ENCODE measurements at places on chromosomes 1 and 21.
A peak's percentile ranks its signal among the peaks of the same experiment; 100 is the strongest.

DNA sequence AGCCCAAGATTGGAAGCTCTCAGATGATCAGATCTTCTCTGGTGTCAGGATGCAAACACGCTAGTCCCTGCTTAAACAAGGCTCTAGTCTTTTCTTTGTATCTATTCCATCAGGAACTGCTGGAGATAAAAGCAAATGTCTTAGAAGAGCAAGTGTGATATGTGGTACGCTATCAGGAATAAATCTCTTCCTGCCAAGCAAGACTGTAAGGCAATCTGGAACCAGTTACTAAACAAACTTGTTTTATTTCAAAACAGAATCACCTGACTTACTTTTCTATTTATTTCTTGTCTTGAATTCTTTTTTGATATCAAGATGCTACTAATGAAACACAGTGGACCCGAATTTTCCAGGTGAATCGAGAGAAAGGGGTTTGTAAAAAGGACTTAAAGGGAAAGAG lies 139.9 kb upstream of the ZNF644 start:
- no peak for DNase-seq

- no peak for DNase-seq
Measured at GRCh38 chr1:198849093-198849492, 210.3 kb downstream of the PTPRC start.

DNA sequence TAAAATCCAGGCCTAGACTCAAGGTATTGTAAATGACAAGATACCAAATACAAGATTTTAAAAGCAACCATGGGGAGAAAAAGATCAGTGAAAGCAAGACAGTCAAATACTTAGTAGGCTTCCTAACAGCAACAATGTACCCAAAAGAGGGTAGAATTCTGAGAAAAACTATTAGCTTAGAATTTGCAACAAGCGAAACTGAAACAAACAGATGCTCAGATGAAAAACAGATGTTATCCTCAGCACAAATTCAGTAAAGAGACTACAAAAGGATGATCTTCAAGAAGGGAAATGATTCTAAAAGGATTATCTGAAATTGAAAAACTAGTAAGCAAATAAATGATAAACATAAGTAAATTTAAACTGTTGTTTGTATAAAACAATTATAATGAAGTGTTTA lies 40.0 kb downstream of the PDC start:
- no peak for DNase-seq

- no peak for DNase-seq
Measured at GRCh38 chr1:4599951-4600481, 54.4 kb upstream of the AJAP1 start.

DNA sequence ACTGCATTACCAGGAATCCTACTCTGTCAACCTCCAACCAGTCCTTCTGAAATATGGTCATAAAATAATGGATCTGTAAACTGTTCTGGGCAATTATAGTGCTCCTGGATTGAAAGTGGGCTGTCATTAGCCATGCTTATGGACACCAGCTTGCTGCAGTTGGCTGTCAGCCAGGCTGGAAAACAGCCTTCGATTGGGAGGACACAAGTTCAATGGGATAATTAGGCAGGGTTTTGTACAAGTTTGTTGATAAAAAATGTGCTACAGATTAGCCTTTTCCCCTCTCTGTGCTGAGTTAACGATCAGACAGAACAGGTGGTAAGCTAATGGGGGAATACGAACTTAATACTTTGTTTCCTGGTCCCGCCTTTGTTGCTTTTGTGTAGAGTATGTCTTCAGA lies 413.9 kb downstream of the DUSP10 start:
- DNase-seq, result no peak

DNA sequence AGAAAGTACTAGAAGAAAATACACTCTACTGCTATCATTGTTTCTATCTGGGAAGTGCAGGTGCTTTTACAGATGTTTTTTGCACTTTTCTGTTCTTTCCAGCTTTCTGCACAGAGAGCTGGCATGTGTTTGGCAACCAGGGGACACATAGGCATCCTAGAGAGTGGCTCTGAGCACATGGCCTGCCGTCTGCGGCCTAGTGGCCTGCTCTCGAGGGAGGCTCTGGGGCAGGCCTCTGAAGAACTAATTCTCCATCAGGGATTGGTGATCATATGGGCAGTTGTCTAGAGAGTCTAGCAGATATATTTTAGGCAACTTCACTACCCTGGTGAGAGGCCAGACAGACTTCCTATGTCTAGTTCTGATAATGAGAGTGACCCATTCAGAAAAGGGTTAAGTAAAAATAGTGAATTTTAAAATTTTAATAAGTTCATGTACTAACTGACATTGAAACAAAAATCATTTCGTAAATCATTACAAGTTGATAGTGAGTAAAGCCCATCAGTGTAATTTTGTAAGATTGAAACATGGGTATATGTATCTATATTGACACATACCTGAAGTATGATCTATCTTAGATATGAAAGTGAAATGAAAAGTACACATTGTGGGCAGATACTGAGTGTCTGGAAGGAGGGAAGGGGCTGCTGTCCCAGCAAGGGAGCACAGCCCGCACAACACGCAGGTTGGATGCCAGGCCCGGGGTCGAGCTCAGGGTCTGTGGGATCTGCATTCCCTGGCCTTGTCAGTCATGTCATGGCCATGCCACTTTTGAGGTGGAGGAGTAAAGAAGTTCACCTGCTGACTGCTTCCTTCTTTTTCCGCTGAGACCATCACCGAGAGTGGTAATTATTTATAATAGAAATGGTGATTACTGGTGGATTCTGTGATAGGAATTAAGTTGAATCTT lies 79.8 kb downstream of the PCBP3 start:
- DNase-seq, result no peak

DNA sequence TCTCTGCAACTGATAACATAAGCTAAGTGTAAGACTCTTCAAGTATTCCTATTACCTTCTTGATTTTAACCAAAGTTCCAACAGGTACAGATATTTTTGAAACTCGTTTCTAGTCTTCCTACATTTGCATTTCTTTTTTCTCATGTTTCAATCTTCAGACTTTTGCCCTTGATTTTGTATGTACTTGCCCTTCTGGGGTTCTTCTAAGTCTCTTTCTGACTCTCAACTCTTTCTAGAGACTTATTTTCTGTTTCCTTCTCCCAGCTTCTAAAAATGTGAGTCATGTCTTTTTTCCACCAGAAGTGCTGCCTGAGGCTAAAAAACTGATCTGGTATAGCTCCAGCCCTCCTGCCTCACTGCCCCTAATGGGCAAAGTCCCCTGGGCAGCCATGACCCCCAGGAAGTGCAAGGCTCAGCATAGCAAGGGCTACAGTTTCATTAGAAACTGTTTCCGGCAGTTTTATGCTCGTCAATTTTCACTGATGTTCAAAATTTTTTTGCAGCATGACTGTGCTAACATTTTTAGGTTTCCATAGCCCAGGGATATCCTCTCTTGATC lies 265.9 kb downstream of the SEC16B start:
- DNase-seq, result no peak

DNA sequence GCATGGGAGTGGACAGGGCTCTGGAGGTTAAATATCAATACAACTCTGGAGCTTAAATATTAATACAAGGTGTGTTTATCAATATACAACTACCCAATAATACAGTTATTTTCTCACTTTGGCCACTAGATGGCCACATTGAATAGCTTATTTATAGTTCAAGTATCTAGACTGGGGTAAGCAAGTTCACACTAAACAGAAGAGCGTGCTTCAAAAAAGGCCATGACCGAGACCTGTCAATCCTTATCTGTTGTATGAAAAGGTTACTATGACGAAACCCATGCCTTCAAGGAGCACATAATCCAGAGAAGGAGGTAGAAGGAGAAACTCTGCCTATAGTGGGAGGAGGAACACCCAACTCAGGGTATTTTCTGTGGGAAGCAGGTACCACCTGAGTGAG lies 29.1 kb downstream of the CHML start:
- no peak for DNase-seq

GRCh38 chr1:100028765-100029164 lies 59.0 kb downstream of the SLC35A3 start:
- no peak for DNase-seq

DNA sequence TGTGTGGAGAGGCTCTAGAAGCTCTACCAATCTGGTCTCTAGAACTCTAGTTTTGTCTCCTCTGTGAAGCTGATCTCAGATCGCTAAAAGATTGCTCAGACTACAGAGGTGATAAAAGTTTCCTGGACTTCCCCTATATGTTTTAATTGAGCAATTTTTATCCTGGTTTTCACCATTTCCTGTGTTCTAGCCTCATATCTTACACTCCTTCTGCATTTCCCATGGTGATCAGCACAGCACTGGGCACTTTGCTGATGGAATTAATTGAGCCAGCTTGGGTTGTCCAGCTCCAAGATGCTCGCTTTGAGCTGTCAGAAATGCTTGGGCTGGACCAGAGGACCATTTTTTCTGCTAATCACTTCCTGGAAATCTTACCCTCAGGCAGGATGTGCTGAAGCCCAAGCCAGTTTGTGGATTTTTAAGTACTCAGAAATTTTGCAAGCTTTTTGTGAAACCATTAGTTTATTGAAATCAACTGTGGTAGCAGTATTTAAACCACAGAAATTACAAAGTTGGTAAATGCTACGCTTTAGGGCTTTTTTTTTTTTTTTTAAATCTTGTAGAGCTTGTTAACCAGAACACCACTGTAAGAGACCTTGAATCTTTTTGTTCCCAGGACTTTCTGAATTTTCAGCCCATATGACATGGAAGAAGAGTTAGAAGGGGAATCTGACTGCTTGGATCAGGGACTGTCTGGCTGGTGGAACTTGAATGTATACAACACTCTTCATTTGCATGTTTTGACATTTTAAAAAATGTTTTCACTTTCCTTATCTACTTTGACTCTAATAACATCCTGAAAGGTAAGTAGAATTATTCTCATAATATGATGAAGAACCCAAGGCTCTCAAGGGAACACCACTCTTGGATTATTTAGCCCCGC lies 28.4 kb downstream of the CD48 start:
- no peak for DNase-seq

DNA sequence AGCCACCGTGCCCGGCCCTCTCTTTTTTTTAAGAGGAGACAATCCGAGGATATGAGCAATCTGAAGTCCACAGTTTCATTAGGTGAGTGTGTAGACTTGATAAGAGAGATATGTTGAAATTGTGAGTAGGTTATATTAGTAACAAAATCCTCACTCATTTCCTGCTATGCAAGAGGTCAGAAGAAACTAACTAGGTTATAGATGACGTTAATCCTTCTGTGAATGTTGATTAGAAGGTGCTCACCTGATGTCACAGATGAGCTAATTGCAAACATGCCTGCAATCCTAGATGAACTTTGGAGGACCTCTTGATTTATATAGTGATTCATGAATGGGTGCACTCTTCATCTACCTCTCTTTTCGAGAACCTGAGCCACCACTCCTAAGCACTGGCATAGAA lies 29.3 kb downstream of the NTMT2 start:
- no peak for DNase-seq

DNA sequence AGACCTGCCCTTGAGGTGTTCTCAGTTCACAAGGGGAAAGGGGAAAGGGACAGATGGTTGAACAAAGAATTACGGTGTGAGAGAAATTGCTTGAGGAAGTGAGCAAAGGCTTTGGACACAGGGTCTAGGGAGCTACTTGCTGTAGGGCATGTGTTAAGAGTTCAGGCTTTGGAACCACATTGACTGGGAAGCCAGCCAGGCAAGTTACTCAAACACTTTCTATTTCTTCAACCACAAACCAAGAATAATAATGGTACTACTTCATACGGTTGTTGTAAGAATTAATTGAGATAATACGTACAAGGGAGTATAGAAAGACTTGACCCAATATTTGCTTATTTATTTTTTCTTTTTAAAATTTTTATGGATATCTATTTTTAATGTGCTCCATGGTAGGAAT lies 26.6 kb downstream of the AK4 start:
- peak; percentile 42 for DNase-seq
